ENCODE measurements at places on chromosomes 5 and 9.

GRCh38 chr5:111545031-111545430 lies 32.7 kb upstream of the STARD4 start:
- DNase-seq = no peak

DNA sequence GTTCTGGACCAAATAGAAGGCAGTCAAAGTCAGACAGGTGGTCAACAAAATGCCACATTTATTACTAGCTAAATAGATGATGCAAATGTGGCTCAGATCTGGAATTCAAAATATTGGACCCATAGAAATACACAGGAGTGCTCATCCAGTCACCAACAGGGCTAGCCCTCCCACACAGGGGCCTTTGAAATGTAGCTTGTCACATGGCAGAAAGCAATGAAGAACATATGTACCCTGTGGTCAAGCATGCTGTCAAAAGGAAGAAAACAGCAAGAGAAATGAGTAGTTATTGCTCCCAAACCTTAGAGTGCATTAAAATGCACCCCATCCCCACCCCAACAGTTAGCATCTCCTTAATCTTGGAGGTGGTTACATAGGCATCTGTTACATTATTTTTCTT lies 20.9 kb upstream of the CCDC112 start:
- DNase-seq = no peak

DNA sequence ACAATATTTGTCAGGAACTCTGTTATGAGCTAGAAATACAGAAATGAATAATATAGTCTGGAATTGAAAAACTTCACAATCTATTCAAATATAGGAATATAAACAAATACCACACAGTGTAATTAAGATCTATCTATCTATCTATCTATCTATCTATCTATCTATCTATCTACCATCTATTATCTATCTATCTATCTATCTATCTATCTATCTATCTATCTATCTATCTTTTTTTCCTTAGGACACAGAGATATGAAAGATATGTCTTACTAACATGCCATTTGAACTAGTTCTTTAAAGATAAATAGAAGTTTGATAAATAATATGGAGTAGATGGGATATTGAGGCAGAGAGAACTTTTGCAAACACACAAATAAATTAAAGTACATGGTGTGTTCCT lies 357.8 kb downstream of the PARP8 start:
- no peak for DNase-seq

DNA sequence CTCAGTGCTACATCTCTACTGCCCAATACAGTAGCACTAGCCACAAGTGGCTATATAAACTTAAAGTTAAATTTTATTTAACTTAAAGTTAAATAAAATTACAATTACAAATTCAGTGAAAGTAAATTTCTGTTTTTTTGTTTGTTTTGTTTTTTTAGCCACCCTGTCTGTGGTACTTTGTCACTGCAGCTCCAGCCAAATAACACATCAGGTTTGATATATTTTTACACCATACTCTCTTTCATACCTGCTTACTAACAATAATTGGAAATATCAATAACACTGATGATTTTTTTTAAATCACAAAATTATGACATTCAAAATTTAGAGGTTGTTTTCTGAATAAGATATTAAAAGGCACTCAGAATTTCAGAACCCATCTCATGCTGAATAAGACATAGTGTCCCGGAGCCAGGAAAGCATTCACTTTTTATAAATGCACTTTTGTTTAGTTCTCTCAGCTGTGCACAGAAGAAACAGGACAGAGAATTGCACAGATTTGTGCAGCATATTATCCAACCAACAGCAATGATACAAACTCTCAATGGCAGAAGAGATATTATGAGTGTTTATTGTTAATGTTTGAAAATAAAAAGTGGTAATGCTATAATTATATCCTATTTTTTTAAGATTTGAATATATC lies 92.6 kb downstream of the EDIL3 start:
- DNase-seq = no peak

DNA sequence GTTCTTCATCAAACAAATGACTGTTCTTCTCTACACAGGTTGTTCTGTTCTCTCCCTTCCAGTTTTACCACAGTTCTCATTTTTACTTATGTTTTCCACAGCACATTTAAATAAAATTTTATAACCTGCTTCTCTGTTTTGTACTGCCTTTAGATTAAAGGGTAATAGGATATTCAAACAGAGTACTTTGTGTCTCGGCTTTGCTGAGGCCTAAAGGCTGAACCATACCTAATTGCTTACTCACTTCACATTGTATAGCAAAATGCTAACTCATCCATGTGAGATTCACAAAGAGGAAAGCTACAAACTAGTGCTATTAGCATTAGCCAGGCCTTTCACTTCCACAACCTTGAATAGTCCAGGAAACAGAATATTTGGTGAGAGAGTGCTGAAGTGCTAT lies 200.3 kb downstream of the TRPM3 start:
- DNase-seq = no peak

DNA sequence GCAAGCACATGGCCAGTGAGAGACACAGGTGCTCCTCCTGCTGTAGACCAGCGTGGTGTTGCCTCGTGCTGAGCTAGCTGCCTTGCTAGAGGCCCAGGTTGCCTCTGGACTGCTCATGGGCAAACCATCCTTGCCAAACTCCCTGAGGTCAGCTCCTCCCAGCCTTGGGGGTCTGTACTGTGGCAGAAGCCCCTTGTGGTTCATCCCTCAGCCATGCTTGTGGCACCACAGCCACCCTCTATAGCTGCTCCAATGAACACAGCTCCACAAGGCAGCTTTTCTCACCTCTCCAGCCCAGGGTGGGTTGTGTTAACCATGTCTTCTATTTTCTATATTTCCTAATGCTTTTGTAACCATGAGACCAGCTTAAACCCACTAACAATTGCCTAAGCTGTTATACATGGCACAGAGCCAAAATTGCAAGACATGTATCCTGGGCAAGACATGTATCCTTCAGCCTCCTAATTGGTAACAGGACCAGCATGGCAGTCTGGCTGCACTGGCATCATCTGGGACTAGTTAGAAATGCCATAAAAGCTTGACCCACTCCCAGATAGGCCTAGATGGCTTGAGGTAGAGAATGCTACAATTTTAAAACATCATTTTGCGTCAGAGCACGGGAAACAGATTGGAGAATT lies 183.1 kb upstream of the S1PR3 start:
- no peak for DNase-seq

- DNase-seq = no peak
Observed at GRCh38 chr9:10917001-10917400, 304.2 kb upstream of the PTPRD start.

DNA sequence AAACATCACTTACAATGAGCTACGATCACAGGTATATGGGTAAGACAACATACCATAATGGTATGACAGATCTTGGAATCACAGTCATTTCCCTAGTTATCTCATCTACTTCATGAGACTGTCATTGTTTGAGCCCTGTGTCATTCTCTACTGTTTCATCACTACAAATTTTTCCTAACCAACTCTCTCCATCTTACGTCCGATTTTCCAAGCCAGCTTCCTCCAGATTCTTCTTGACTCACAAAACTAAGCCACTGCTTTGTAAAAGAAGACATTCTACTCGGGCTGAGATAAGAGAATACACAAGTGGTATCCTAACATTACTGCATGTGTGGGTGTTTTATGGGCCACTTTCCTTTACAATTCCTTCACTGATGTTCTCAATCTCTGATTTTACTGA lies 49.6 kb downstream of the SERINC5 start:
- DNase-seq = no peak

- DNase-seq = no peak
Observed at GRCh38 chr9:116479056-116479544, 208.0 kb upstream of the TRIM32 start.

GRCh38 chr5:127011153-127011552 lies 19.2 kb downstream of the MARCHF3 start:
- no peak for DNase-seq

- no peak for DNase-seq
Observed at GRCh38 chr9:101578378-101578777, 16.4 kb downstream of the PPP3R2 start.

DNA sequence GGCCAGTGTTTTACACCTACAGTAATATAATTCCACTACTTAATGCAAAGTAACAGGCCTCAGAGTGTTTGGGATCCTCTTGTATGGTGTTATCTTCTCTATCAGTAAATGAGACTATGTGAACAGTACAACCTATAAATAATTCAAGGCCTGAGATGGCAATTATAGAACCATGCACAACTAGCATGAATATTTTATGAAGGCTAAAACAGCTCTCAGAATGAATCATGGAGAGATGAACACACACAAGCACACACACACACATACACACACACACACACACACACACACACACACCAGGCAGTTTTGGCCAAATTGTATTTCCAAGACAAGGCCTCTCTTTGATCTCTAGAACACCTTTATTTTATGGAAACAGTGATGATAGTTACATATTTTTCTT lies 224.9 kb downstream of the EBF1 start:
- DNase-seq = no peak

- no peak for DNase-seq
Observed at GRCh38 chr9:135015565-135015964, 71.9 kb upstream of the OLFM1 start.

GRCh38 chr9:116694785-116695291 lies 7.7 kb downstream of the TRIM32 start:
- DNase-seq = no peak

DNA sequence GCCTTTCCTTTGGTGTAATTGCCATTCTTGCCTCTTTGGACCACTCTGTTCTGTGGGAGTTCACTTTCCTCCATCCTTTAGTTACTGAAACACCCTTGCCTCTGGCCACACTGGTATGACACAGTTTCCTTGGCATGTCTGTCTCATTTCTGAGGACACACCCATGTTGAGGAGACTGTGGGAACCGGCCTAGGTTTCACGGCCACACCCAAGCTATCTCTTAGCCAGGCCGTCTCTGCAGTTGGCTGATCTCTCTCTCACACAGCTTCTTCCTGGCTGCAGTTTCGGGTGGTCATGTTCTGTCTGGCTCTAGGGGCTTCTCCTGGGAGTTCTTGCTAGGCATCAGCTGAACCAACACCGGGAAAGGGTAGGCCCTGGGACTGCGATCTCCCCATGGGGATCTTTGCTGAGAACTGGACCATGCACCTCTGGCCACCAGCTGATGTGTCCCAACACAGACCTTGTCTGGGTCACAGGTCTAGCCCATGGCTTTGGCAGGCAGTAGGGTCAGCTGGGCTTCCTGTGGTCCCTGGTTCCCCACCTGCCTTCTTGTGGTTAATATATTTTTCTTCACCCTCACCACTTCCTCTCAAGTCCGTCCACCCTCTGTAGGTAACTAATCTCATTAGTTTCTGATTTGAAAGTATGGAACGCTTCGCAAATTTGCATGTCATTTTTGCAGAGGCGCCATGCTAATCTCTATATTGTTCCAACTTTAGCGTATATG lies 24.9 kb downstream of the ARHGEF37 start:
- DNase-seq = no peak

GRCh38 chr9:94952565-94953373 lies 226.3 kb downstream of the AOPEP start:
- DNase-seq = no peak

DNA sequence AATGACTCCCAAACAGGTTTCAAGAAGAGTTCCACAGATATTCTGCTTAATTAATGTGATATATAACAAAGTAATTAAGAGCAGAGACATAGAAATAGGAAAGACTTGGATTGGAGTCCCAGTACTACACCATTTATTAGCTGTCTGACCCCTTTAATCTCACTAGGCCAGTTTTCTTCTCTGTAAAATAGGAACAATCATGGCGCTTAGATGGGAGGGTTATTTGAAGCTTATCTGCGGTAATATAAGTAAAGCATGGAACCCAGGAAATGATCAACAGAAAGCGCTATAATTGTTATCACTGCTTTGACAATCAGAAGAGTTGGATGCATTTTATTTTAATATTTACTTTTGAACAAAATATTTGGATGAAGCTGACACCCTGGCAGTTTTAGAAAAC lies 71.3 kb upstream of the IFNE start:
- DNase-seq = no peak

DNA sequence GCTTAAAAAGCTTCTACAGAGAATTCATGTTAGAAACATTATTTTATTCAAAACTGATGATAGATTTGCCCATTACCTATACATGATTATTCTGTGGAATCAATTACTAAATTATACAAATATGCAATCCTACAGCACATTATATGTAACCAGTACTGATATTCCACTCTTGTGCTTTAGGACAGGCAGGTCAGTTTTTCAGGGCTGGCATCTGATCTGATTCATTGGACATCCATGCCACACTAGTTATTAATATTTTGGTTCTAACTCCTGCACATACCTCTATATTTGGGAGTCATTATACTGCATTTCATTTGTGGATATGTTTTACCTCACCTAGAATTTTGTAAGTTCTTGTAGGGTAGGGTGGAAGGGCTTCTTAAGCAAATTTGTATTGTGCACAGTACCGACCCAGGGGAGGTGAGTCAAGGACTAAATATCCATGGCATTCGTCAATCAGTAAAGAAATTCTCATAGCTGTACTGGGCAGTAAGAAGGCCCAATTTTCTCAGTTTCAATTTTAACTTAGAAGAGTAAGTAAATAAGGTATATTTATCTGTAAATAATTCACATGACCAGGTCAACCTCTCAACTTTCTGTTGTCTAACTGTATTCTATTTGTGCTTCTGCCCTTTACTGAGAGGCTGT lies 33.5 kb downstream of the ELOVL7 start:
- DNase-seq = no peak

DNA sequence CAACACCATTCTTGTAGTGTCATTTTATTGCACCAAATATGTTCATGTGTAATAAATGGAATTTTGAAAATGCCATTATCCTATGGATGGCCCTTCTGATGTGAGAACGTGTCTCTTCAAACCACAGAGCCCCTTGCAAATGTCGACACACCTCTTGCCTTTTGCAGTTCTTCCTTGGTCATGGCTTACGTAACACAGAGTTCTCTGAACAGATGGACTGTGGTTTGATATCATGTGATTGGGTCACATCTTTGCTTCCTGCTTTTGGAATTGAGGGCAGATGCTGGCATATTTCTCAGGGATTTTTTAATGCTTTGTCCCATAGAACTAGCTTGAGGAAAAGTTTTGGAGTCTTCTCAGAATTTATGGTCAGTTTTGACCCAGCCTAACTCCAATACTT lies 4.6 kb downstream of the TGFBR1 start:
- DNase-seq = no peak

DNA sequence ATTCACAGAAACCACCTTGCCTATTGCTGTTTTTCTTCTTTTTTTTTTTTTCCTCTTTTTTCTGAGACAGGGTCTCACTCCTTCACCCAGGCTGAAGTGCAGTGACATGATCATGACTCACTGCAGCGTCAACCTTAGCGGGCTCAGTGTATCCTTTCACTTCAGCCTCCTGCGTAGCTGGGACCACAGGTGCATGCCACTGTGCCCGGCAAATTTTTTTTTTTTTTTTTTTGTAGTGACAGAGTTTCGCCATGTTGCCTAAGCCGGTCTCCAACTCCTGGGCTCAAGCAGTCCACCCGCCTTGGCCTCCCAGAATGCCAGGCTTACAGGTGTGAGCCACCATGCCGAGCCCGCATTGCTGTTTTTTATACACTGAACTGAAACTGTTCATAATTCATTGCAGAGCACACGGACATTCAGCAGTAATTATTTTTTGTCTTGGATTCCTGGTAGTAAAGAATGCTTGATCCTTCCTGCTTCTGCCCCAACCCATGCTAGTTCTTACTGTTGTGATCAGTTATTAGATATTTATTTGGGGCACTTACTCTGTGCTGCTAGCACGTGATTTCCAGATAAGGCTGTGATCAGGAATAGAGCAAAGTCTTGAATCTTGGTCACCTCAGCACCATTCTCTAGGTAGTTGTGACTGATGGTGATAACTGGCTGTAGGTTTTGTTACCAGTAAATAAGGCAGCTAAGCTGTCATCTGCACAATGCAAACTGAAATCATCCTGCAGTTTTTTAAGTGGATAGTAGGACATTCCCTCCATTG lies 14.0 kb downstream of the MAP3K1 start:
- peak; percentile 64 for DNase-seq

Measured in stimulated activated naive CD4-positive, alpha-beta T cell treated with Interleukin-2 at 50 U/mL for 16 hours (primary cell).